ENCODE measurements at places on chromosomes 1 and 21. TPM values are rescaled to one million over a fixed set of nuclear protein-coding genes. Genes with fewer than 3 reads are reported as not detected.

- no peak for DNase-seq
Observed at GRCh38 chr1:23357138-23357908, 12.3 kb downstream of the ZNF436 start.

DNA sequence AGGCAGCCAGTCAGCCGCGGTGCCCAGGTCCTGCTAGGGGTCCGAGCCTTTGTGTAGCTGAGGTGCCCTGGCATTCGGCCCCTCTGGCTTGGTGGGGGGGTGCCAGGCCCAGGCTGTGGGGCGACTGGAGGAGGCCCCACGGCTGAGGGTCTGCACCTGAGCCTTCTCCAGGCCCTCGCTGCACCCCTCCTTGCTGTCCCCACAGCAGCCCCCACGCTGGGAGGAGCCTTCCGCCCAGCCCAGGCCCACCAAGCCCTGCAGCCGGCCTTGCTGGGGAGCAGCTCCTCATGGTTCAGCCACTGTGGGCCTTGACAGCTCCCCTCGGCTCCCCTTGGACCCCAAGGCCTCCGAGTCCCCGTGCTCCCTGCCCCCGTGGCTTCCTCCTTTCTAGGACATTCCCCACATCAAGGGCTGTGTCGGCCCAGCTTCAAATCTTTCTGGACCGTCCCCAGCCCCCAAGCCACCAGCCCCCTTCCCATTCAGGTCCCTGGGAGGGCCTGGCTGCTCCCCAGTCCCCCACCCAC, 67.8 kb downstream of the MORN1 start:
- no peak for DNase-seq

GRCh38 chr1:108856994-108857393, at the start of gene AKNAD1:
Gene AKNAD1, minus strand, starts transcription at chr1:108857094. Its CDS starts 4,430 bp downstream, at chr1:108852664.
- no peak for DNase-seq

DNA sequence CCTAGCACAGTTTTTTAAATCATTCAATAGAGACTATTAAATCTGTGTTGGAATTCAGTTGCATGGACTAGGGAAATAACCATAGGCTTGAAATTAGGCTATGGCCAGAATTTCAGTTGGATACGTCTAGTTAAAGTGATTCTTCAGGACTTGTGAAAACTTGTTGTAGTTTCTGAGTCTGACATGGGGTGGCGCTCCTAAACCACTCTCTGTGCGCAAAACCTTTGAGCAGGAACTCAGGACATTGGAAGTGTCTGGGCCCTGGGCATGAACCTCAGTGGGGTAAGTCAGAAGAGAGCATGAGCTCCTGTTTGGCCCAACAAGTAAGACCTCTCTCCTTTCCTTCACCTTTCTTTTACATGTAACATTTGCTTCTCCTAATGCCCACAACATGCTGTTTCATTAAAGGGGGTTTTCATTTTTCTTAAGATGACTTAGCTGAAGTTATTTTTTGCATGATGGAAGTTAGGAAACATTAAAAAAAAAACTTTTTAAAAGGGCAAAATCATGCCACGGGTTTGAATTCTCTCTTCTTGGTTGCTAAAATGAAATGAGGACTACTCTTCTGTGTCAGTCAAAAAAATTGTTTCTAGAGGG, 17.1 kb upstream of the CCDC190 start:
- DNase-seq = no peak

DNA sequence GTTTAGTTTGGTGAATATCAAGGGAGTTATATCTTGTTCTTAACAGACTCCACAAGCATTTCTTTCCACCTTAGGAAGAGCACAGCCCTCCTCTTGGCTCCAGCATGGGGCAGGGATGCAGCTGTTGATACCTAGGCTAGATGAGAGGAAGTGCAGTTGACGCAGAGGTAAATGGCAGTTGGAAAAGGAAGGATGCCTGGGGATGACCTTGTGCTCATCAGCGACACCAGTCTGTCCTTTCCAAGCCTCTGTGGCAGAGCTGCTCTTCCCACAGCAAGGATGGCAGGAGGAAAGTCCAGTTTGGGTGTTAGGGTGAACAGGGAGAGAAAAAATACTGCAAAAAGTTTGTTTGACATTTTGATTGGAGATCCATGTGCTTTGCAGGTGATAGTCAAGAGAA, 6.2 kb downstream of the PROX1 start:
- DNase-seq = no peak

DNA sequence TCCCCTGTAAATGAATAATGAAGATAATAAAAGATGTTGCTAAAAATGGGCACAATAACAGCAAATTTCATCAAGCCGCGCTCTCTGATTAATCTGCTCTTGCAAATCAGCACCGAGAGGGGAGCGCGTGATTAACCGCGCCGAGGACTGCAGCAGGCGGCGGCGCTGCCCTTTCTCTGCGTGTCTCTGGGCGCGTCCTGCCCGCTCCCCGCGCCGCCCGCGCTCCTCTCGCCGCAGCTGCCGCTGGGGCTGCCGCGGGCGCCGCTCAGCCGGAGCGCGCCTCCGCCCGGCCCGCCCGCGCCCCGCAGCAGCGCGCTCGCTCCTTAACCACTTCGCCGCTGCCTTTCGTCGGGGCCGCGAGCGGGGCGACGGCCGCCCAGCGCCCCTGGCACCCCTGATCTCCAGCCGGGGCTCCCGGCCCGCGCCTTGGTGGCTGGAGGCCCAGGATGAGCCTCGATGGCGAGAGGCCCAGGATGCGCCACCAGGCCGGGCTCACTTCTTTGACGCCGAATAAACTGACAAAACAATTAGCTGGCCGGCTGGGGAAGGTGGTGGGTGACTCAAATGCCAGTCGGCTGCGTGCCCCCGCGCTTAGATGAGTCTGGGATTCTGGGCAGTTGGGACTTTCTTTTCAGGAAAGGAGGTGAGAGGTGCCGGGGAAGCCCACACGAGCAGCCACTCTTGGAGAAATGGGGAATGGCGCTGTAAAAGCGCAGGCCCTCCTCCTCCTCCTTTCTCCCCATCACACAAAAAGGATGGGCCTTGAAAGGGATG, 221.4 kb upstream of the PKN2 start:
- no peak for DNase-seq

Gene MNDA
- total RNA-seq = 6.9 TPM

Gene CSMD2
- total RNA-seq = 0.70 TPM

Gene RPE65
- 0.13 TPM for total RNA-seq

Gene LDLRAD1
- not detected for total RNA-seq
